ENCODE measurements at places on chromosomes 3 and 15.

GRCh38 chr15:67242708-67243111, 11.8 kb downstream of the AAGAB start:
- peak; percentile 38 for DNase-seq

GRCh38 chr3:150254309-150254708, 153.8 kb upstream of the TSC22D2 start:
- DNase-seq: no peak

- no peak for DNase-seq
These were observed 164.9 kb downstream of the THSD4 start for GRCh38 chr15:71280206-71280605.

DNA sequence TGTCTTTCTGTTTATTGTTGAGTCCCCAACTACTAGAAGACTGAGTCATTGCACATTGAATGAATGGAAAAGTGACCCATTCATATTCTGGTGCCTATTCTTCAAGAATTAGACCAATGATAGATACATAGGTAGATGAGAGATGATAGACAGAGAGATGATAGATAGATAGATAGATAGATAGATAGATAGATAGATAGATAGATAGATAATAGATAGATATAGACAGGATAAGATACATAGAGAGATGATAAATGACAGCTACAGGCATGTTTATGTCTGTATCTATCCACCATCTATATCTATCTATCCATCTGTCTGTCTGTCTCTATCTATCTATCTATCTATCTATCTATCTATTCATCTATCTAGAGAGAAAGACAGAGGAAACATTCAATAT, 170.3 kb upstream of the ARRDC4 start:
- DNase-seq: no peak

DNA sequence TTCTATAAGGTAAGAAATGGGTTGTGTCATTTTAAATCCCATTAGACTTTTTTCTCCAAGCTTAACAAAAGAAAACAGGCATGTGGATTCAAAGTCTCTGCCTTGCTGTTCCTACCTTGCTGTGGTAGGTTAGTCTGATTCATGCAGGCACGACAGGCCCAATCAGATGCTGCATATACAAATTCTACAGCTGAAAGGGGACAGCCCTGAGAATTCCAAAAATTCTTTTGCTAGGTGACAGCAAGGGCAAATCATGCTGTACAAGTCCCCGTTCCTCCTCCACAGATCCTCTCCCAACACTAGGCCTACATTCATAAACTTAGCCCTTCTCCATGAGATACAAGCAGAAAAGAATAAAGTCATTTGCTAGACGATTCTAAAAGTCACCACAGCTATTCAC, 161.2 kb upstream of the THBS1 start:
- DNase-seq: no peak

DNA sequence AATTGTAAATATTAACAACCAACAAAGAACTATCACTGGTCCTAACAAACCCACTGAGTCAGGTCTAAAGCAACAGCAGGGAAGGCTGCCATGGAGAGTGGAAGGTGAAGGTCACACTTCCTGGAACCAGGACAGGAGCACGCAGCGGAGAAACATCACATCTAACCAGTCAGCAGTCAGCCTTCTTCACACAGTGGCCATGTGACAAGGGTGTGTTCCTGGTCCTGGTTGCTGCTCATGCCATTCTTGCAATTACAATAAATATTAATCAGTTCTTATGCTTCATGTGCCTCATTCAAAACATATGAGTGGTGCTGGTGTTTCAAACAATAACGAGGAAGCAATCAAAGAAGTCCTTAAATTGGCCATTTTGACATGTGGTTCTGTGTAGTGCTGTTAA, 162.8 kb downstream of the ARRDC4 start:
- DNase-seq: no peak

DNA sequence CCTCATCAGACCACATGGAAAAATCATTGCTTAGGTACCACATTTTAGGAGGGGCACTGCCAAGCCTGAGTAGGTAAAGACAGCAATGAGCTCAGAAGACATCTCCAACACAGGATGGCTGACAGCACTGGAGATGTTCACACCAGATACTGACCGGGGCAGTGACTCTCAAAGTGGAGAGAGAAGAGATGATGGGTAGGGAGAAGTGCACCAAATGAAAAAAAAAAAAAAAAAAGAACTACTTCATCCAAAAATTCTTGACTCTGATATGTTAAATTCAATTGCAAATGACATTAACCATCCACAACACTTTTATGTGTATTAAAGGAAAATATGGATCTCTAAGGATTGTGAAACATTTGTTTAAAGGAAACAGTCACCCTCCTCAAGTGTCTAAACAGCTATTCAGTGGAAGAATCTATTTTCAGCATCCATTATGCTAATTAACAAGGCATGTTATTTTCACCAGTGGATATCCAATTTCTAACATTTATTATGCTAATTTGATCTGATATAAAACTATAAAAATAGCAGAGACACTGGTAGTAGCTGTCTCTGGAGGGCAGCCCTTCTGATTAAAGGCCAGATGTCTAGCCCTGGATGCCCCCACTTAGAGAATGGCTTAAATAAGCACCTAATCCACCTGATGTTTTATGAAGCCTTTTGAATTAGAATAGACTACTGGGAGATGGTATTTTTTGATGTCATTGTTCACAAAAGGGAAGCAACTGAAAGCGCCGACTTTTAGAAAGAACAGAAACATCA, 48.2 kb upstream of the VGLL4 start:
- no peak for DNase-seq

- no peak for DNase-seq
These were observed 171.8 kb upstream of the ROPN1 start for GRCh38 chr3:124163689-124164088.

DNA sequence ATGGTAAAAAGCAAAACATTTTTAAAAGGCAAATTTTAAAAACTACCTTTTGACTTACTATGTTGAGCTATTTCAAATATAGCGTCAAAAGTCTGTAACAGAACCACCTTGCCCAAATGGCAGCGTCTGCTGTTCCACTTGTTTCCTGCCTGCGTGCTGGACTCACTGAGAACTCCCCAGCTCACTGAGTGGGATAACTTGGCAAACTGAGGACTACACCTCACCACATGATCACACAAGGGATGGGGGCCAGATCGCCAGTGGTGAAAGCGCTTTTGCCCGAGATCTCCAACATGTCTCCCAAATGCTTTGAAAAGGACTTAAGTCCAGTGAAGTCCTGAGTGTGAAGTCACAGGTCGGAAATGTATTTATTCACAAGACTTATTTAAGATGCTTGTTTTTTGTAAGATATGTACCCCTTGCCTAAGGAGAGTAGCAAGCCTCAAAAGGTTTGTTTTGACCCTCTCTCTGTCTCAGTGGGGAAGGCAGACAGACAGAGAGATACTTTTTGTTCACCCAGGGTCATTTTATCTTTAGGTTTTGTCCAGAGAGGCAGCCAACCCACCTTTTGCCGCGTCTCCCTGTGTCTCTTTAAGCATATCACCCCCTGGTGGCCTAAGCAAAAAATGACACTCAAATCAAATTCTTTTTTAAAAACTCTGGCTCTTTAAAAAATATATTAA, 192.6 kb downstream of the PDZRN3 start:
- peak; percentile 66 for DNase-seq

DNA sequence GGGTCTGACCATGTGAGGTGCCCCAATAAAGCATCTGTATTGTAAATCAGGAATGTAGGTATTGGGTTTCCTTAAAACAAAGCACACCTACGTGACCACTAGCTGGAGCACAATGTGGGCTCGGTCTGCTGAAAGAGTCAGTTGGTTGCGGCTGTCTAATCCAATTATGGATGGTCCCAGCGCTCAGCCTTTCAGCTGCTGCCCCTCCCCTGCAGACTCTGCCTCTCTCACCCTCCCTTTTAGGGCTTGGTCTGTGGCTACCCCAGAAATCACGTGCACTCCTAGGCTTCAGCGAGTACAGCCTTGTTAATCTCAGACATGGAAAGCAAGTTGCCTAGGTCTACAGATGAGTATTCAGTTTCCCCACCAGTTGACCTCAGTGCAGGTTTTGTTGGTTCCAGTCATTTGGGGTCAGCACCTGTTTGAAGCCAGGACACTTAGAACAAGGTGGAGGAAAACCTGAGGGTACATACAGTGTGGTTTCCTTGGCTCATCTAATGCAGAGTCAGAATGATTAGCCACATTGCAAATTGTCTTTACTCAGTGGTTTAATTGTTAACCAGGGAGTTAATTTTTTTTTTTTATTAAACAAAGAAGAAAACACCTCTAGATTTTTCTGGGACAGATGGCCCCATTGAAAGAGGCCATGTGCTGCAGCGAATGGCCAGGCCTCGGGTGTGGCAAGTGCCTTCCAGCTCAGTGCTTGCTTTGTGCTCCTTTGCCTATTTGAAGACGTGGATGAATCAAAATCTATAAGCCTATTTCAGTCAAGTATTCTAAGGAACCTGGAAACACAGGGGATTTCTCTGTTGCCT, 137.7 kb downstream of the IGF1R start:
- DNase-seq: no peak

DNA sequence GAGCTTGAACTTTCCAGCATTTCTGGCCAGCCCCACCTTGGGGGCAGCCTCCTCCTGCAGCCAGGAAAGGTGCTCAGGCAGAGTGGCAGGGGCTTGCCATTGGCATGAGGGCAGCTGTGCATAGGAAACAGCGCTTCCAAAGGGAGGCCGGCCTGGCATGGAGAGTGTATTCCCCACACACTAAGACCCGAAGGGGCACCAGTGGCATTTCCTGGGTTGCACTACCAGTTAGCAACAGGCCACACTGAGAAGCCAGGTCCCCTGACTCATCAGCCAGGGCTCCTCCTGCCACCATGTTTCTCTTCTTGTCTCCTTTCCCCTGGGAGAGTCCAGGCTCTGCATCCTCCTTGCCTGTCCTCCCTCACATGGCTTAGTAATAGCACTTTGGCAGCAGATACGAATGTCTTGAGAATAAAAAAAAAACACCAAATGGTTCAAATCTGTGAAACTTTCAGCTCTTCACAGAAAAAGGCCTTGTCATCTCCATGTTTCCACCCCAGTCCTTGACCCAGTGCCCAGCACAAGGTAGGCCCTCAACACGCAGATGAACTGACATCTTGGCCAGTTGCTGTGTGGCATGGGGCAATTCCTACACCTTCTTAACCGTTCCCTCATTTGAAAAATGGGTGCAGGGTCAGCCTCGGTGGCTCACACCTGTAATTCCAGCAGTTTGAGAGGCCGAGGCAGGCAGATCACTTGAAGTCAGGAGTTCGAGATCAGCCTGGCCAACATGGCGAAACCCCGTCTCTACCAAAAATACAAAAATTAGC, 180.4 kb downstream of the SMAD6 start:
- DNase-seq: peak; percentile 59

- no peak for DNase-seq
These were observed 99.5 kb downstream of the SV2B start for GRCh38 chr15:91199511-91199910.

DNA sequence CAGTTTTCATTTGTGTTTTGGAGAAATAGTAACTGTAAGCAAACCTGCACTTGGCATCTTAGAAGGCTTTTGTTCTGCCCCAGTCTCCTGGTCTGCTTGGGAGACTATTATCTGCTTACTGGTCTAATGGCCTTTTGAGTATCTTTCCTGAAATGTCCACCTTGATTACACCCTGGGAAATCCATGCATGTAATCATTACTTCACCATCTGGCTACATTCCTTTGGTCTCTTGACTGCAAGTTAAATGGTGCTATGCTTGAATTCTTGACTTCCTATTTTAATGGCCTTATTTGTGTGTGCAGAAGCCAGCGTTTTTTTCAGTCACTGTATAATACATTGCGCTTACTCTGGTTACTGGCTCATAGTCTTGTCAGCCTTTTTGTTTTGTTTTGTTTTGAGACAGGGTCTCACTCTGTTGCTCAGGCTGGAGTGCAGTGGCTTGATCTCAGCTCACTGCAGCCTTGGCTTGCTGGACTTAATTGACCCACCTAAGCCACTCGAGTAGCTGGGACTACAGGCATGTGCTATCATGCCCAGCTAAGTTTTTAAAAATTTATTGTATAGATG, 30.0 kb downstream of the CHD2 start:
- no peak for DNase-seq

- DNase-seq: no peak
These were observed 1762.5 kb downstream of the SI start for GRCh38 chr3:163315786-163316185.

- no peak for DNase-seq
These were observed 148.3 kb upstream of the NPHP3 start for GRCh38 chr3:132870541-132870940.

GRCh38 chr15:73969151-73969759, 22.8 kb downstream of the STOML1 start:
- DNase-seq: no peak

DNA sequence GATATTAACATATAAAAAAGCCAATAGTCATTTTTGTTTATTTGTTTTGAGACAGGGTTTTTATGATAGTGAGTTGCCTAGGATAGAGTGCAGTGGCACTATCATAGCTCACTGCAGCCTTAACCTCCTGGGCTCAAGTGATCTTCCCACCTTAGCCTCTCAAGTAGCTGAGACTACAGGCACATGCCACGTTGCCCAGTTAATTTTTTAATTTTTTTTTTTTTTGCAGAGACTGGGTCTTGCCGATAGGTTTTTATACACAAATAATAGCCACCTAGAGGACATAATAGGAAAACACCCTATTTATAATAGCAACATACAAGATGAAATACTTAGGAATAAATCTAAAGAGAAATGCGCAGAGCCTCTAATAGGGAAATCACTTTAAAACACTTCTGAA, 13.3 kb downstream of the EIF3J start:
- DNase-seq: peak; percentile 33

DNA sequence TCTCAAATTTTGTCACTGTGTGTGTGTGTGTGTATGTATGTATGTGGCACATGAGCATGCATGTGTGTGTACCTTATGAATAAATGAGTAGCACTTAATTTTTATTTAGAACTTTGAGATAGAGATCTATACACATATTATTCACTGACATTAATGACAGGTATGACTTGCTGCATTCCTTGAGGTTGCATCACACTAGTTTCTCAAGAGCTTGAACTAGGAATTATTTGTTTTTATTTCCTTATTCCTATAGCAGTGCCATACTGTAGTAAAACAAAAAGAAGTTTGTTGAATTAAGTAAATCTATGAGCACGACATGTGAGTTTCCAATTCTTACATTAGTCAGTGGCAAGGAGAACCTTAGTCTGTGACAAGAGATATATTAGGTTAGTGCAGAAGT, 943.9 kb downstream of the ROBO1 start:
- DNase-seq: peak; percentile 65

GRCh38 chr3:99878005-99878404, 60.3 kb downstream of the CMSS1 start:
- DNase-seq: peak; percentile 48

DNA sequence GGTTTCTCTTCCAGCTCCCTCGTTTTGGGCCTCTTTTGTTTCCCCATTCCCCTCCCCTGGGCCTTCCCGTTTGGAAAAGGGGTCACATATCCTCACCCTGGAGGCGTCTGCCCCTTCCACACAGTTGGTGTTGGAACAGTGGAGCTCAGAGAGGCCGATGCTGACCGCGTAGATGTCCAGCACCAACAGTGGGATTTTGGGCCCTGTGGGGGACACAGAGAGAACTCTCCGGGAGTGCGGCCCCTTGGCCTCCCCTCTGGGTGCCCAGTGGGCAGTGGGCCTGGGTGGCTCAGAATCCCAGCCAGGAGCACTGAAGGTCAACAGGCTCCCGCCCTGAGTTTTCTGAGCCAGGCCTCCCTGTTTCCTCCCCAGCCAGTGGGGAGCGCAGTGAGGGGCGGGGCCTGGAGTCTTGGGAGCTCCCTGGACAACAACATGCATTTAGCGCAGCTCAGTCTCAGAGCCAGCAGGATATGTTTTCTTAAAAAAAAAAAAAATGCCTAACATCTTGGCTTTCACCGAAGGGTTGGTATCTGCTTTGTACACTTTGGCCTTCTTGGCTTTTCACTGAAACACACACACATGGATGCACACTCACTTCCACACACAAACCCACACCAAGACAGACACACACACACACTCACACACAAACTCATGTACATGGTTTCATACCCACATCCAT, 670 bp upstream of the ISLR start:
- DNase-seq: no peak

GRCh38 chr3:52175416-52176179, 21.4 kb upstream of the POC1A start:
- no peak for DNase-seq
